T-cell (primary cell): ENCODE measurements at places on chromosomes 2 and 18. TPM values are rescaled to one million over a fixed set of nuclear protein-coding genes. Genes with fewer than 3 reads are reported as not detected.

GRCh38 chr2:19861813-19862212 is 40.0 kb downstream of the TTC32 start:
- H3K4me3 ChIP-seq: no peak overlapping the region
- H3K27me3 ChIP-seq: no peaks in the 10 kb centered on the region
- DNase-seq: no peak
- H3K4me1 ChIP-seq: no peaks in the 10 kb centered on the region
- no peak overlapping the region for H3K27ac ChIP-seq
- H3K36me3 ChIP-seq: no peaks in the 10 kb centered on the region

DNA sequence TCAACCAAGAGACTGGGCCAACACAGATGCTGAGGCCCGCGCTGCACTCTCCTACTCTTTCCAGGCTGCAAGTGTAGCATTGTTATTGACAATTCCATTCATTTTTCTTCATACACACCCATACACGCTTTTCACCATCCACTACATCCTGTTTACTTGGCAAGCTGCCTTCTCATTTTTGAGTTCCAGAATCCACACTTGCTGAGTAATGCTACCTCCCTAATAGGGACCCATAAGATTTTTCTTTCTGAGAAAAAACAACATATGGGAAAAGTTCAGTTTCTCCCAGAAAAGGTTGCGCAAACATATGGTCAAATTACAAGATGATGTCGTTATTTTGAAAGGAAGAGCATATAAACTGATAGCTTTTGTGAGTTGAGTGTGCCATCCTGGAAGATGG is 3.3 kb upstream of the NETO1 start:
- no peak overlapping the region for H3K4me3 ChIP-seq
- H3K4me1 ChIP-seq: no peaks in the 10 kb centered on the region
- no peaks in the 10 kb centered on the region for H3K36me3 ChIP-seq
- no peak overlapping the region for H3K27ac ChIP-seq

The KCNS3 gene
- 0.22 TPM for total RNA-seq

The FAM136A gene
- total RNA-seq: 34.5 TPM

The TUBB8B gene
- not detected for total RNA-seq
